ENCODE measurements at places on chromosomes 5 and 9. TPM values are rescaled to one million over a fixed set of nuclear protein-coding genes. Genes with fewer than 3 reads are reported as not detected.

DNA sequence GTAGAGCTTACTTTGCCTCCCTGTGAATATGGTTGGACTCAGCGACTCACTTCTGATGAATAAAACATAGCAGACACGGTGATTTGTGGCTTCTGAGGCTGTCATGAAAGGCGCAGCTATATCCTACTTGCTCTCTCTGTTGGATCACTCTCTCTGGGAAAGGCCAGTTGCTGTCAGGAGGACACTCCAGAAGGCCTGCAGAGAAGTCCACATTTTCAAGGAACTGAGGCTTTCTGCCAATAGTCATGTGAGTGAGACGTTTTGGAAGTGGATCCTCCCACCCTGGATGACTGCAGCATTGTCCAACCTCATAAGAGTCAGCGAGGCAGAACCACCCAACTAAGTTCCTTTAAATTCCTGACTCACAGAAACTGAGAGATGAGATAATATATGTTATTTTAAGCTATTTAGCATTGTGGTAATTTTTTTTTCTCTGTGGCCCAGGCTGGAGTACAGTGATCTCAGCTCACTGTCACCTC, 156.0 kb upstream of the MAST4 start:
- DNase-seq, result peak; percentile 78

GRCh38 chr5:170109059-170110031, 3.6 kb downstream of the FOXI1 start:
- no peak for DNase-seq

- no peak for DNase-seq
Measured at GRCh38 chr9:134293611-134294152, 32.6 kb upstream of the RXRA start.

GRCh38 chr5:72296256-72296655, 23.8 kb downstream of the MRPS27 start:
- DNase-seq, result no peak

DNA sequence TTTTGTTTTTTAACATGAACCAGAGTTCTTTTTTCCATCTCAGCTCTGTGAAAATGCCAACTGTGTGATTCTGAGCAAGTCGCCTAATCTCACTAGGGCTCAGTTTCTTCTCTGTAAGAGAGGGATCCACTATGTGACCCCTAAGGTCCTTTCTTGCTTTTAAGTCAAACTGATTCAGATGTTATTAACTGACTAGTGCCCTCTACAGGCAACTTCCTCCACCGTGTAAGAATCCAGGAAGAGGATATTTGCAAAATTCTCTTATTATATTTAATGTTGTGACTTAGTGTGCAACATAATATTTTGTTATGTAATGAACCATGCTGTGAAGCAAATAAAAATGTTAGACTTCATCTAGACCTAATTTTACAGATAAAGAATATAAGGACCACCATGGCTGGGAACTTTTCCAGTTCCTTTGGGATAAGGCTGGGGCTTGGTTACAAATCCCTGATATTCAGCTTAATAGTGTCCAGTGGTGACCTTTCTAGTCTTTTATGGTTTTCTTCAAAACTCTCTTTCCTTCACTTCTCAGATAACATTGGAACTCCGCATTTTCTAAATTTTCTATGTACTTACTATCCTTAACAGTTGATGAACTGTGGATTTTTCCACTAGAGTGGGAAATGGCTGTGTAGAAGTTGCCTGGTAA, 244.7 kb downstream of the PIK3R1 start:
- DNase-seq, result peak; percentile 67

- peak; percentile 82 for DNase-seq
Measured at GRCh38 chr5:139752506-139753473, 42.8 kb upstream of the PSD2 start.

- no peak for DNase-seq
Measured at GRCh38 chr5:72860499-72860898, 44.0 kb downstream of the TNPO1 start.

- DNase-seq, result peak; percentile 16
Measured at GRCh38 chr9:132168347-132168746, 6.5 kb downstream of the NTNG2 start.

GRCh38 chr5:68968429-68968828, 125.4 kb upstream of the SLC30A5 start:
- no peak for DNase-seq

GRCh38 chr5:6780802-6781391, 67.7 kb downstream of the TENT4A start:
- no peak for DNase-seq

DNA sequence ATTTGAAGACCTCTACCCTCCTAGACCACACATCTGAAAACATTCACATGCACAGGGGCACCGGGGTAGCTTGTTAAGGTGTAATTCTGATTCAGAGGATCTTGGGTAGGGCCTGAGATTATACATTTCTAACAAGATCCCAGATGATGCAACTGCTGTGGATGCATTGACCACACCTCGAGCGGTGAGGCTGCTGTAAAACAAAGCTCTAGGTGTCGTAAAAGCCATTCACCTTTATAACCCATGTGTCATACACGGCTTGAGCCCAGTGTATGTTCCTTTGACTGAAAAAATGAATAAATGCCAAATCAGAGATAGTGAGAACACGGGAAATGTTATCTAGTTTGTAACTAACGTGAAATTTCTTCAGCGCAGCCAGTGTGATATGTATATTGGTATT, 1578.2 kb upstream of the WWC1 start:
- DNase-seq, result no peak

DNA sequence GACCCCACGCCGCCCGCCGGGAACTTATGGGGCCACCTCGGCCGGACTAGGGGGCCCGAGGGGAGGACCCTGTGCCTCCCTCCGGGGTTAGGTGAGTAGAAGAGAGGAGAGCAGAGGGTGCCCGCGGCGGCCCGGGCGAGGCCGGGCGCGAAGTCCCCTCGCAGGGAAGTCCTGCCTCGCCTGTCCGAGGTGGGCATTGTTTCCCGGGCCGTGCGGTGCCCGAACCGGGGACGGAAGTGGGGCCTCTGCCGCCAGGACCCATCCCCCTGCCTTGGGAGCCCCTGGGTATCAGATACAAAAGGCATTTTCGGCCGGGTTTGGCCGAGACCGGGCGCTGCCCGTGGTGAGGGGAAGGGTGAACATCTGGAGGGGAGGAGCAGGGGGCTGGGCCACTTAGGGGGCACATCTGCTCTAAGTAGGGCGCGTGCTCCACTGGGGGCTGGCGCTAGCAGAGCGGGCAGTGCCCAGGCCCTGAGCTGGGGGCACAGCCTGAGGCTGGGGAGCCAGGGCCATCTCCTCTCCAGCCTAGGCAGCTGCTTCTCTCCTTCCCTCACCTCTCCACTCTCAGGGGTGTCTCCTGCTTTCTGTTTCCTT, 48.2 kb downstream of the DAB2IP start:
- DNase-seq, result no peak

- DNase-seq, result peak; percentile 77
Measured at GRCh38 chr5:38639377-38640358, 83.2 kb upstream of the LIFR start.

GRCh38 chr5:35811108-35811741, 45.5 kb upstream of the IL7R start:
- DNase-seq, result peak; percentile 16

DNA sequence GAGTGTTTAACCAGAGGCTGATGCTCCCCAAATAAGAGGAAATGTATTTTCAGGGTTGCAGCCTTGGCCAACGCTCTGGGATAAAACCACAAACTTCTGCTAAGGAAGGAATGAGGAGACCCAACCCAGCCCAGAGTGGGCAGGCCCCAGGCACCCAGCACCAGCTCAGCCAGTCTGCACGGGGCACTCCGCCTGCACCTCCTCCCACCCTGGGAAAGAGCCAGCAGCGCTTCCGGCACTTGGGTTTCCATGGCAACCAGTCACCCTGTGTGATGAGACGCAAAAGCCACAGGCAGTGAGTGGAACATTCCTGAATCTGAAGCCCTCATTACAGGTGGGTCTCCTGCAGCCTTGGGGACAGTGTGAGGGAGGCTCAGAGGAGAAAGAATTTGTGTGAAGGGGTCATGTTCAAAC, 85.2 kb upstream of the ZBTB43 start:
- DNase-seq, result peak; percentile 96

- peak; percentile 28 for DNase-seq
Measured at GRCh38 chr5:54159153-54159892, 151.1 kb downstream of the ARL15 start.

DNA sequence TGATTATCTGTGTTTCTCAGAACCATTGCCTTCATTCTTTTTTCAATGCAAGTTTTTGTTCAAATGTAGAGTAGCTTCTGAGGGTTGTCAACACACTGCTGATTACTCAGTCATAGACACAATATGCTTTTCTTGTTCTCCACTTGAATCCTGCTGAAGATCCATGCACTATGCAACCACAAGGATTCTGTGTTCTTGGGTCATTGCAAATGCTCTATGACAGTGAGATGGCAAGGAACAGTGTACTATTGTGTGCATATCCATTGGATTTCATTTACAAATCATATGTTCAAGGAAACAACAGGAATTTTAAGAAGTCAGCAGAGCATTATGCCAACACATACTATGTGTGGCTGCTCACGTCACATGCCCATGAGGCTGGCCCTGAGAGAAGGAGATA, 1590.2 kb downstream of the EFNA5 start:
- DNase-seq, result no peak

DNA sequence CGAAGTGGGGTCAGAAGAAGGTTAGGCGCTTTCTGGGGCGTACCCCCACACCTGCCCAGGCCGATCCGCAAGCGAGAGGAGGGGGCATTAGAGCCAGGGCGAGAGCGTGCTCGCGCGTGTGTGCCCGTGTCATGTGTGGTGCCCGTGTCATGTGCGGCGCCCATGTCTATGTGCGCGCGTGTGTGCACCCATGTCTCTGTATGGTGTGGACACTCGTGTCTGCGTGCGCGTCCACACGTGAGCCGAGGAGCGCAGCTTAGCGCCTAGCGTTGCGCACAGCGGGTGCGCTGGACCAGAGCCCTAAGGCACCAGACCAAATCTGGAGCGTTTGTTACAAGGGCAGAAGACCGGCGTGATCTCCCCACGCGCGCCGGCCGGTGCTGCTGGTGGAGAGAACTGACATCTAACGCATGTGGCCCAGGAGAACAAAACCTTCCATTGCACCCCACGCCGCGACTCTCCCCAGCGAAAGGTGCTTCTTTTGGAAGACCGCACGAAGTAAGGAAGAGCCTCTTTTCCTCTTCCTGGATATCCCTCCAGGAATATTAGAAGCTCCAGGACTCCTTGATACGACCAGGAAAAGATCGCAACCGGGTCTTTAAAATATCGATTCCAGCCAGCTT, 644 bp downstream of the NIM1K start:
- no peak for DNase-seq

DNA sequence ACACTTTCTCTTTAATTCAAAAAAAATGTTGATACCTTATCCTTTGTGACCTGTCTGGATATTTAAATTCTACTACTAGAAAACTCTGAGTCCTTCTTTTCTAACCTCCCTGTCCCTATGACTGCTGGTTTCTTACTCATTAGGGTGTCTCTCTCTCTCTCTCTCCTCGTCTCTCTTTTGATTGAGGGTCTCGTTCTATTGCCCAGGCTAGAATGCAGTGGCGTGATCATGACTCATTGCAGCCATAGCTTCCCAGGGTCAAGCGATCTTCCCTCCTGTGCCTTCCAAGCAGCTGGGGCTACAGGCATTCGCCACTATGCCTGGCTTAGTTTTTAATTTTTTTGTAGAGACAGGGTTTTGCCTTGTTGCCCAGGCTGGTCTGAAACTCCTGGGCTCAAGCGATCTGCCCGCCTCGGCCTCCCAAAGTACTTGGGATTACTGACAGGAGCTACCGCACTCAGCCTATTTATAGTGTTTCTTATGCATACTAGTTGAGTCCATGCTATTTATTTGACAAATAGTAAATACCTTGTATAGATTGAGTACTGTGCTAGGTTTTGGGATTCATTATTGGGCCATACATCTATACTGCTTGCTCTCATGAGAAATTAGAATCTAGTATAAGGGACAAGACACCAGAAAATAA, 61.9 kb downstream of the NSD1 start:
- no peak for DNase-seq

The FBXW5 gene
- total RNA-seq, result 249 TPM

The PPP1R26 gene
- total RNA-seq, result 22.7 TPM

The MED22 gene
- total RNA-seq, result 17.7 TPM

The NEURL1B gene
- 1.6 TPM for total RNA-seq

The C5orf58 gene
- not detected for total RNA-seq

The PRLR gene
- 0.35 TPM for total RNA-seq

The GRIA1 gene
- not detected for total RNA-seq

The HAVCR2 gene
- total RNA-seq, result 8.2 TPM

The VCAN gene
- total RNA-seq, result 2,590 TPM

The SNX2 gene
- total RNA-seq, result 84.2 TPM

The IFNB1 gene
- total RNA-seq, result not detected

The PCAT7 gene
- total RNA-seq, result 1.0 TPM

The CCNH gene
- total RNA-seq, result 59.2 TPM

The IFNK gene
- total RNA-seq, result not detected

All from renal cortical epithelial cell (primary cell).